T47D (cell line): ENCODE measurements at places on chromosomes 4 and X.

- DNase-seq = peak; percentile 27
Measured at GRCh38 chr4:183445097-183445428, 627 bp downstream of the CDKN2AIP start.

DNA sequence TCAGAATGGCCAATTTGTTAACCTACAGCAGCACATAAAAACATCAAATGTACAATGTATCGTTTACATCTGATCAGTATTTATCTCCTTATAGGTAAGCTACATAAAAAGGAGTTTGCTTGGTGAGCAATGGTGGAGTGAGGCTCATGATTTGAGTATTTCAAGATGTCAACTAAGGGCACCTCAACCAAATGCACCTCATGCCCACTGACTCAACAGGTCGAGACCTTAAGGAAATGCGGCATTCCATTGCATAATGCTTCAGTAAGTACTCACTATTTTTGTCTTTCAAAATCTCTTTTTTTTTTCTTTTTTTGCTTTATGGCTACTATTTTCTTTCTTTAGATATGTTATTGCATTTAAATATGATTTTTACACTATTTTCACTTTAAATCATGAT, 181.0 kb upstream of the TLL1 start:
- DNase-seq = no peak

DNA sequence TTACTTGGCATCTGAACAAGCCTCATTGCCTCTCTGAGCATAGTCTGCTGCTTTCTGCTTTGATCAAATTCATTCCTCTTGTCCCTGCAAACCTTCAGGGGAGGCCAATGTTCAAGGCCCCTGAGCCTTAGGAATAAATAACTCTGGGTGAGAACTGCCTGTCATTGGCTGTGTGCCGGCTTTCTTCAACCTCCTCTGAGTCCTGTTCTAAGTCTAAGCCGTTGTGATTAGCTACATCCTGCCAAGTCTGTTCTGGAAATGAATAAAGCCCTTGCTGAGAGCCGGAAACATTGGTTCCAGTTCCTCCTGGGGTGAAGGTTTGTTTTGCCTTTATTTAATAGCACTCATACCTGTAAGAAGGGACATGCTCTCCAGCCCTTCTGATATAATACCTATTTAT, 13.8 kb downstream of the RNF4 start:
- no peak for DNase-seq

GRCh38 chrX:154002215-154002719, 17.4 kb downstream of the IRAK1 start:
- no peak for DNase-seq

- DNase-seq = no peak
Measured at GRCh38 chr4:38106886-38107514, 146.8 kb downstream of the PTTG2 start.

DNA sequence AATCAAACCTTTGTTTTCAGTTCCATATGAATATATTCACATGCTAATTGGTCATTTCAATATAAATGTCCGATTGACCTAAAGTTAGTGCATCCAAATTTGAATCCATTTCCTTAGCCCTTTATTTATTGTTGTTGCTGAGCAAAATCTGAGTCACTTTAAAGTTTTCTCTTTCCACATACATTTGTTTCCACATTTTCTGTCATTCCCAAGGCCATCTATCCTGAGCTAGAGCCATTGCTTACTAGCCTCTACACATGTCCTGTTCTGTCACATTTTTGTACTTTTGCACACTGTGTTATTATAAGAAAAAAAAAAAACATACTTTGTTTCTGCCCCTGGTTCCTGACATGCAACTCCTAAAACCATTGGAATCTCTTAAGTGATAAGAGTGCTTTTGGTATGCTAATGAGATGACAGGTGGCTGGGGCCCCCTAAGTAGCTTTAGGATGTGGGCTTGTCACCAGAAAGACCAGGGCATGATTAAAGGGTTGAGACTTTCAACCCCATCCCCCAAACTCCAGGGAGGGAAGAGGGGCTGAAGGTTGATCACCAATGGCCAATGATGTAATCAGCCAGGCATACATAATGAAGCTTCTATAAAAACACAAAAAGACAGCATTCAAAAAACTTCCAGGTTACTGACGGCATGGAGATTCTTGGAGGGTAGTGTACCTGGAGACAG, 353.3 kb upstream of the MAGEB16 start:
- no peak for DNase-seq

DNA sequence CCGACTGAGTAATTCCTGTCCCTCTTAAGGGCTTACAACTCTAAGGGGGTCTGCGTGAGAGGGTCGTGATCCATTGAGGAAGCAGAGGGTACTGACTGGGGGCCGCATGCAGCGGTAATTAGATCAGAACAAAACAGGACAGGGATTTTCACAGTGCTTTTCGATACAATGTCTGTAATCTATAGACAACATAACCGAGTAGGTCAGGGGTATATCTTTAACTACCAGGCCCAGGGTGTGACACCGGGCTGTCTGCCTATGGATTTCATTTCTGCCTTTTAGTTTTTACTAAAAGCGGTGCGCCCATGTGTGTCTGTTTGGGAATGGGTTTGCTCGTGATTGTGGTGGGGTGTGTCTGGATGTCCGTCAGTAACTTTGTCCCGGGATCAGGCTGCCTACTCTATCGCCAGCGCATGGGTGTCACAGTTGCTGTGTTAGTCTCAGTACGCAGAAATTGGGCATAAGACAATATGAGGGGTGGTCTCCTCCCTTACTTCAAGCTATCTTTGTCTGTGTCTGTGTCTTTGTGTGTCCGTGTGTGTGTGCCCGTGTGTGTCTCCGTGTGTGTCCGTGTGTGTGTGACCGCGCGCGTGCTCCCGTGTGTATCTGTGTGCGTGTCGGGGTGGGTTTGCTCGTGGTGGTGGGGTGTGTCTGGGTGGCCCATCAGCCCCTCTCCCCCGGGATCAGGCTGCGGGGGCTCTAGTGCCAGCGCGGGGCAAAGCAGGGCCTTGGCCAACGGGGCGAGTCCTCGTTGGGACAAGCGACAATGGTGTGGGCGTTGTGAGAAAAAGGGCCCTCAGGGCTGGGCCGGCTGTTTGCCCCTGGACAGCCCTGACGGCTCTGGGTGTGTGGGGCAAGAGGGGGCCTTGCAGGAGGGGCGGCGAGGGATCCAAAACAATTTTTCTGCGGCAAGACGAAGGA, 10.4 kb downstream of the FRG2 start:
- no peak for DNase-seq

- no peak for DNase-seq
Measured at GRCh38 chr4:130054908-130055307, 959.0 kb downstream of the C4orf33 start.

- DNase-seq = no peak
Measured at GRCh38 chr4:81694176-81694913, 222.6 kb upstream of the RASGEF1B start.

DNA sequence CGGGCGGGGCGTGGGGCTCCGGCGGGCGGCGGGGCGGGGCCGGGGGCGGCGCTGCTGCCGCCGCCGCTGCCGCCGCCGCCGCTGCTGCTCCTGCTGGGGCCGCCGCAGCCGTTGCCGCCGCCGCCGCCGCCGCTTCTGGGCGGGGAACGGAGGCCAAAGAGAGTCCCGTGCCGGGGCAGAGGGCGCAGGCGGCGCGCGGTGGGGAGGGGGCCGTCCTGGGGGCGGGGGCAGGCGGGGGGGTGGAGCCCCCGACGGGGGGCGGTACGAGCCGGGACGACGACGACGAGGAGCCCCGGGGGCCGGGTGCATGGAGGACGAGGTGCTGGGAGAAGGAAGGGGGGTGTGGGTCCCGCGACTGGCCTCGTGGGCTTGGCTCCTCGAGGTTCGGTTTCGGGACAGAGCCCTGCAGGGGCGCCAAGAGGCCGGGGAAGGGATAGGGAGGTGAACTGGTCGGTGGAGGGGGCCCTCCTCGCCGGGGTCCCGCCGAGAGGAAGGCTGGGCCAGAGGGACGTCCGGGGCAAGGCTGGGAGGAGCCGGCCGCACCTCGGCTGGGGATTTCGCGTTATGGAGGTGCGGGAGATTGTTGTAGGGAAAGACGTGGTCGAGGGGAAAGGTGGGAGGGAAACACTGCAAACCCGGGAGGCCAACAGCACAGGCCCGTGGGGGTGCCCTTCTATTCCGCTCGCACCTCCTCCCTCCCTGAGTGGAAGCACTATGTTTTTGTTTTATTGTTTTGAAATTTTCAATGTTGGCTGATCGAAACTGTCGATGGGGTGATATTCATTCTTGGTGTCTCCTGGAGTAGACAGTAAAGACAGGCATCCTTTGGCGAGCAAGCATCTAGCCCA, 1.9 kb downstream of the BCORL1 start:
- no peak for DNase-seq

GRCh38 chr4:57117491-57117890, 7.3 kb upstream of the IGFBP7 start:
- DNase-seq = no peak

- peak; percentile 26 for DNase-seq
Measured at GRCh38 chrX:15849555-15849954, 5.1 kb downstream of the AP1S2 start.

GRCh38 chr4:116357758-116358157, 727.6 kb downstream of the TRAM1L1 start:
- peak; percentile 49 for DNase-seq

- peak; percentile 66 for DNase-seq
Measured at GRCh38 chr4:2963966-2964471, 648 bp downstream of the GRK4 start.

GRCh38 chr4:83011689-83012199, 1.1 kb upstream of the LIN54 start:
- DNase-seq = no peak

GRCh38 chr4:25904748-25905082, 9.3 kb upstream of the SMIM20 start:
- no peak for DNase-seq

GRCh38 chr4:173345648-173346047, 11.5 kb upstream of the HMGB2 start:
- no peak for DNase-seq

DNA sequence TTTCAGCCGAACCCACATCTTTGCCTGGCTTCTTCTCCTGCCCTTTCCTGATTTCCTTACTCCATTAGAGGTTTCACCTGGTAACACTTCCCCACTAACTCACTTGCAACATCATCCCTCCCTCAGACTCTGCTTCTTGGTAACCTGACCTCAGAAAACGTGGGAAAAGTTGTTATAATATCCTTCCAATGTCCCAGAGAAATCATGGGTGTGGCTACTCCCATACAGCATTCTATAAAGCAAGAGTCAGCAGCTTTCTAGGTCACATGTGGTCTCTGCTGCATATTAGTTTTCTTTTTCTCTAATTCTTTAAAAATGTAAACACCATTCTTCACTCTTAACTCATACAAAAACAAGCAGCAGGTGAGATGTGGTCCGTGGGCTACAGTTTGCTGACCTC, 283.1 kb upstream of the MAOA start:
- no peak for DNase-seq

DNA sequence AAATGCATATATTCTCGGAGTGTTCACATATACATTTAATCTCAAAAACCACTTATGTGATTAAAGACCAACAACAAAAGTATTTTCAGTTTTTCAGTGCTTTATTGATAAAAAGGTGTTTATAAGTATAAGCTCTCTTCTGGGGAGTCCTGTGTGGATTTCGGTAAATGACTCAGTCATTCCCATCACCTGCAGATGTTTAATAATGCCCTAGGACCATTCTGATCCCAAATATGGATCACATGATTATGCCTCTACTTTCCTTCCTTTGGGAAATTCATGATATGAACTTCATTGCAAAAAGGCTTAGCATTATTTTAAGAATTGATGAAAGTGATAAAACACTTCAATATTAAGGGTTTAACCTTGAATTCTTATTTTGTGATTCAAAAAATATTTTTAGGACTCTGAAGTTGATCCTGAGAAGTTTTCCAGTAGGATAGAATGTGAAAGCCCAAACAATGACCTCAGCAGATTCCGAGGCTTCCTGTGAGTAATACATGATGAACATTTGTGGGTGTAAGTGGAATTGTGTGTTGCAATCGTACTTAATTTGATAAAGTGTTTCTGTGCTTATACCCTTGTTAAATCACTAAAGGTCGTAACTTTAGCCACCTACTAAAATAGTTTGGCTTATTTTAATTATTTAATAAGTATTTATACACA, 40.2 kb downstream of the ATP10D start:
- DNase-seq = no peak

DNA sequence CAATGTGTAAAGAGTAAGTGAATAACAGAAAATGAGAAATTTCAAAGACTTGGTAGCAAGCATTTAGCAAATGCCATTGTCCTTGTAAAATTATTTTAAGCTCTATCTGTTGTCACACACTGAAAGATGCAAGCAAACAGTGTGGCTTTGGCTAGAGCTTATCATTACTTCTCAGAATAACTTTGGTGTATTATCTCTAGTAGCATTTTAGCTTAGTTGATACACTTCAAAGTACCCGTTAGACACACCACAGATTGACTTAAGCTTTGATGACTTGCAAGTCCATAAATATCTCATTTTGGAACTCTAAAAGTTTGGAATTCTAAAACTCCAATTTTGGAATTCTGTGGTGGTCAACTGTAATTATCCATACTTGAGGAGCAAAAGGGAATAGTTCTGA, 98.6 kb downstream of the PDLIM5 start:
- DNase-seq = no peak

GRCh38 chrX:73289039-73289438, 74.4 kb upstream of the NAP1L2 start:
- no peak for DNase-seq

GRCh38 chr4:26062215-26062614, 148.2 kb downstream of the SMIM20 start:
- DNase-seq = no peak

DNA sequence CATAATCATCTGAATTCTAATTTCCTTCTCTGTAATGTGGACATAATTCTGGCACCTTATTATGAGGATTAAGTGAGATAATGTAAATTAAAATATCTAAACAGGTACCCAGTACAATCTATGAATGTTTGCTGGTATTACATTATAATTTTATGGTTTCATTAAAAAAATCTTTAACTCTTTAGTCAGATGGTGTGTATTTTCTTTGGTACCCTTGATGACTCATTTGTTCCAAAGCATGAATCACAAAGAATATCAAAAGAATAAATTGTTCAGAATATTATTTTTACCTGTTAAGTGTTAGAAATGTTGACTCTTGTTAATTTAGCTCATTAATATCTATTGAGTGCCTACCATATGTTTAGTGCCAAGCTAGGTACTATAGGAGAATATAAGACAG, 74.3 kb downstream of the SNX25 start:
- no peak for DNase-seq

GRCh38 chr4:185002784-185003183, 15.5 kb upstream of the HELT start:
- DNase-seq = no peak

DNA sequence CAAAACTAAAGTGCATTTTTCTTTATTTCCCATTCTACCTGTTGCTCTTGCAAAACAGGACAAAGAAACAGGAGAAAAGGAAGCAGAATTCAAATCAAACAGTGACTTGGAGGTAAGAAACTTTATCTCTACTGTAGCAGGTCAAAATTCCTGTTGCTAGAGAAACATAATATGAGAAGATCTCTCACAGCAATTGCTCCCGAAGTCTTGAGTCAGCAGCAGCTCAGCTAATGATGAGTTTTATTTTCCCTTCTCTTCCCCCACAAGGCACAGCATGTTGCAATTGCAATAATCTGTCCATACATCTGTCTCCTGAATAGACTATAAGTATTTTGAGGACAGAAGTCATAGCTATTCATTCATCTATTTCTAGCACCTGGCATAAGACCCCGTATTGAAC, 112.7 kb downstream of the CLNK start:
- DNase-seq = no peak
